ENCODE measurements at places on chromosomes 6 and 20. TPM values are rescaled to one million over a fixed set of nuclear protein-coding genes. Genes with fewer than 3 reads are reported as not detected.
A peak's percentile ranks its signal among the peaks of the same experiment; 100 is the strongest.

DNA sequence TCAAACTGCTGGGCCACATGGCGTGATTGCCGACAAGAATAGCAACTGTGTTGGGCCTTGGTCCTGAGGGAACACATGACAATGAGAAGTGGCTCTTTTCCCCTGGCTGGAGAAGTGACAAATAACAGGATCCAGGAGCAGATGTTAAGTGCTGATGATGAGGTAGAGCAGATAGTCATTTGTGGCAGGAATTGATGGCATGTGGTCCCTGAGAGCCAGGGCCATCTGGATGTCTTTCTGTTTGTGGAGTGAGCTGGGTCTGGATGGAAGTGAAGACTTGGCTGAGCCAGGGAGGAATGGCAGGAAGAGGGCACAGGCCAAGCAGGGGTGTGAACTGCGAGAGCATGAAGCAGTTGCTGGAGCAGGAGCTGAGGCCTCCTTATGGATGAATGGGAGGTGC, 67.8 kb downstream of the SCAND1 start:
- no peak for DNase-seq

Gene GSTA4
- 138 TPM for polyA plus RNA-seq

GRCh38 chr6:148535976-148536375, 193.3 kb downstream of the SASH1 start:
- DNase-seq = no peak

- peak; percentile 26 for DNase-seq
These were observed 472.3 kb upstream of the CITED2 start for GRCh38 chr6:139846538-139847456.

DNA sequence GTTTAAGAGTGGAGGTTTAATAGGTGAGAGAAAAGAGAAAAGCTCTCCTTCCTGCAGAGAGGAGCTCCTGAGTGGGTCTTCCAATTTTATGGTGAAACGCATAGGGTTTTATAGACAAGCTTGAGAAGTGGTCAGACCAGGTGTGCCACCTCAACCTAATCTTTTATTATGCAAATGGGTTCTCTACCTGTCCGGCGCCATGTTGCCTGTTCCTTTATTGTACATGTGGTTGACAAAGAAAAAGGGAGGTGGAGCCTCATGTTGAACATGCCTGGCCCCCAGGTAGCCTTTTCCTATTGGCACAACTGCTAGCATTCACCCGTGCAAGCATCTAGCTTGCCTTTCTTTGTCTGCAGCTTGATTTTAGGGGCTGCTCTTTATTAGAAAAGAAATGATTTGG, 115.9 kb upstream of the F13A1 start:
- DNase-seq = no peak

DNA sequence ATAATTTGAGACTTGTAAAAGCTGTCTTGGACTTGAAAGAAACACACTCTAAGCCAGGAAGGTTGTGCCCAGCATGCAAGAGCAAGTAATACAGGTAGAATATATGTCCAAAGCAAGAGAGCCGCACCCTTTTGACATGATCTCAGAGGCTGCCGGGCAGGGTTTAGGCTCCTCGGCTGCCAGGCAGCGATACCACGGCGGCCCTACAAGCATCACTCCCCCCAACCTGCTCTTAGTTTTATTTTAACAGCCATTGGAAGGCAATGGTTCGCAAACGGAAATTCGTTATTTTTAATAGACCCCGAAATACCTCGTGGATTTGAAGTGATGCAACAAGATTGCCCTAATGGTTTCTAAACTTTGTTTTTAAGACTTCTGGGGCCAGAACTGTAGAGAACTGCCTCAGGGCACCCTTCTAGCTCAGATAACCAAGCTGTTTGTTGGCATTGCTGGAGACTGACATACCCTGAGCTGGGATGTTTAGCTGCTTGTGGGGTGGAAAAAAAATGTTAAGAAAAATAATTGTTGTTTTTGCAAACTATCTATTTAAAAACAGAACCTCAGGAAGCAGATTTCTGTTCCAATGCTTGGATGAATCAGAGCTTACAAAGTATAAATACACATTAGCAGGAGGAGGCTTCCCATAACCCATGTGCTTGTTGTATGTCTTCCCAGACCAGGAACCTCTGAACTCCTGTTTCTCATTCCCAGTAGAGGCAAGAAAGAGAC, 39.0 kb downstream of the JAG1 start:
- no peak for DNase-seq

Gene OXT
- polyA plus RNA-seq = not detected

DNA sequence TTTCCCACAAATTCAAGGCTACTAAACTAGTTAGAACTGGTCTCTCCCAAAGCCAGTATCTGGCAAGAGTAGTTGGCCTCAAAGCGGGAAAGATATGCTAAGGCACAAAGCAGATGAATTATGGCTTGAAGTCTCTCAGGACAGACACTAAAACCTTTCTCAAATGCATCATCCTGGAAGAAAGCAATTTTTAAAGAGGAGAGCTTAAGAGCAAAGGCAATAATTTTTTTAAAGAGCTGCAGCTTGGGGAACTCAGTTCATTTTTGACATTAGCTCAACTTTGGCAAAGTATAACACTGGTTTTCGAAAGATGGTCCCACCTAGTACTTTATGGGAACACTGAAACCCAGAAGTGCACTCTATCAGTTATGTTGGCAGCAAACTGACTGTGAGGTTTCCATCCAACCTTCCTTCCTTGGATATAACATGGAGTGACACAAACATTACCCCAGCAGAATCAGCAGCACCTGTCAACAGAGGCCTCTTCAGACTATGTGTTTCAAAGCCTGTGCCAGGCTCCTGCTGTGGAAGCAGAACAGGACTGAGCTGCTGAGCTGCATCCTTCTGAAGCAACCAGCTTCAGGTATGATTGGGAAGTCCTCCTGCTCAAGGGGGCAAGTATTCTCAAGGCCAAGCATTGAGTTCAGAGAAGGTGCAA, 852.3 kb upstream of the HS3ST5 start:
- DNase-seq = no peak

Gene LST1
- polyA plus RNA-seq = 6.8 TPM

All from left lung (tissue), 14 donors.